Stimulated activated CD4-positive, alpha-beta T cell treated with anti-CD3 and anti-CD28 coated beads, Interleukin-15, amount 100 ng/mL, for 24 hours (primary cell): ENCODE measurements at places on chromosomes 1 and 21.

DNA sequence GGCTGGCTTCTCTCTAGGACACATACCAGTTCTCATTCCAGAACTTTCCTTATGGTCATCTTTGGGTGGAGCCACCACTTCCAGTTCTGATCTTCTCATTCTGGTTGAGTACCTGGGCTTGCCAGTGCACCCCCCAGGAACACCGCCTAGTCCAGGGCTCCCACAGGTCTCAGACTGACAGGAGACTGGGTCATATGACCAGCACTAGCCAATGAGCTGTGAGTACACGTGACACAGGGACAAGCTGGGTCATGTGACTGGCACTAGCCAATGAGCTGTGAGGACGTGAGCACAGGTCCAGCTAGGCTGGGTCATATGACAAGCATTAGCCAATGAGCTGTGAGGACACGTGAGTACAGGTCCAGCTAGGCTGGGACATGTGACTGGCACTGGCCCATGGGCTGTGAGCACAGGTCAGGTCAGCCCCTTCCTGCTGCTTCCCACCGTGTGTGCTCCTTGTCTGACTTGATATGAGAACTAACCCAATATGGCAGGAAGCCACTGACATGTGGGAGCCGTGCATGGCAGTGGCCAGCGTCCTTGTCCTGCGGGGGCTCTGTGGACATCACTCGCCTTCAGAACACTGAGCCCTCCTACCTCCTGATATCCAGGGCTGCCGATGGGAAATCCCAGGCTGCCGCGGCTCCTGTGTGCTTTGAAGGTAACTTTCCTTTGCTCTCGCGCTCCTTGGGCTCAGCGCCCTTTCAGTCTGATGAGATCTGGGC is 22.7 kb downstream of the KRTAP10-1 start:
- DNase-seq: peak; percentile 50

GRCh38 chr21:41139275-41139674 is 28.7 kb upstream of the BACE2 start:
- DNase-seq: no peak

GRCh38 chr1:152110365-152110859 is 4.8 kb downstream of the TCHH start:
- peak; percentile 60 for DNase-seq

- DNase-seq: no peak
Measured at GRCh38 chr1:94741510-94741909, 78.6 kb upstream of the SLC44A3 start.

- no peak for DNase-seq
Measured at GRCh38 chr1:55700359-55701130, 485.4 kb upstream of the USP24 start.

DNA sequence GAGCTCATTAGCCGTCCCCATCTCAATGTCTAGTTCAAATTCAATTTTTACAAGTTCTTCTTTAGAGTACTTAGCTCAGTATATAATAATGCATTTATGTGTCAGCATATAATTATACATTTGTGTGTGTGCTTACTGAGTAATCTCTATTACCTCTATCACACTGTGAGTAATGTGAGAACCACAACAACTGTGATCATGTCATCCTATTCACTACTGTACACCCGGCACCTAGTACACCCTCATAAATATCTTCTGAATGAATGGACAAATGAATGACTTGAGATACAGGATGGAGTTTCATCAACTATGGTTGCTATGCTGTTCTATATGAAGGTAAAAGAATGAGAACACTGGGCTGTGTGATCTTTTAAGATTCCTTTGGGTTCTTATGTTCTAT is 124.0 kb downstream of the GPATCH2 start:
- DNase-seq: no peak
